AG08395 (cell line): ENCODE measurements at places on chromosomes 3 and 15.

- no peak for DNase-seq
Measured at GRCh38 chr3:133271539-133271938, 128.3 kb upstream of the BFSP2 start.

DNA sequence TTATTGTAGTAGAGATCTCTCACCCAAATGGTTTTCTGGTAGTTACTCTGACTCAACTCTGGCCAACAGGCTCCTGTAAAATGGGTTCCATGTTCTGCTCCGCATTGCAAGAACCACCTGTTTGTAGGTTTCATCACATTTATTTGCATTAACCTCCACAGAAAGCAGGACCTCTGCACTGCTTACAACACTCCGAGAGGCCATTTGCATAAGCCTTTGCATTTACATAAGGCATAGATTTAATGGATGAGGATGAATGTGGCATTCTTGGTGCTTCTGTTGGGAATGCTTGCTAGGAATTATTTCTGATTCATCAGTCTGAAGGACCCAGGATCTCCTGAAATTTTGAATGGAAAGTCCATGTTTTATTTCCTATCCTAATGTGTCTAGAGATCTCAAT lies 320.1 kb downstream of the ZNF621 start:
- DNase-seq = no peak

- no peak for DNase-seq
Measured at GRCh38 chr3:164155400-164155799, 922.9 kb downstream of the SI start.

GRCh38 chr3:152061296-152061695 lies 187.9 kb downstream of the SUCNR1 start:
- no peak for DNase-seq

- DNase-seq = no peak
Measured at GRCh38 chr3:80994085-80994665, 767.3 kb downstream of the GBE1 start.

- DNase-seq = peak; percentile 65
Measured at GRCh38 chr3:71930056-71930991, 145.4 kb upstream of the PROK2 start.

- peak; percentile 62 for DNase-seq
Measured at GRCh38 chr3:40079203-40079846, 230.2 kb upstream of the EIF1B start.

GRCh38 chr3:62057339-62058047 lies 315.9 kb downstream of the FEZF2 start:
- DNase-seq = no peak

DNA sequence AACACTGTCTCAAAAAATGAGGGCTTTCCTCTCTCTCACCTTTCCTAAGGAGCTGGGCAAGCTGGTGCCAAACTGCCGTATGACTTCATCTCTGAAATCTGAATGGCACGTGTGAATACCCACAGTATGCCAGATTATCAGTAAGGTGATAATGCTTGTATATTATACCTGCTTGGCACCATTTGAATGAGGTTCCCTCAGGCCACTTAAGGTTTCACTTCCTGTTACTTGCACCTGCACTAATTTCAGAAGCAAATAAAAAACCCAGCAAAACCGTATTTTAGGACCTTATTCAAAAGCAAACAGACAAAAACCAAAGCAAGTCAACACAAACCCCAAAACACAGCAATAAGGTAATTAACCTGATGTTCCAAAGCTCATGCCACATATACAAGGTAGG lies 19.7 kb downstream of the FOXP1 start:
- DNase-seq = no peak

DNA sequence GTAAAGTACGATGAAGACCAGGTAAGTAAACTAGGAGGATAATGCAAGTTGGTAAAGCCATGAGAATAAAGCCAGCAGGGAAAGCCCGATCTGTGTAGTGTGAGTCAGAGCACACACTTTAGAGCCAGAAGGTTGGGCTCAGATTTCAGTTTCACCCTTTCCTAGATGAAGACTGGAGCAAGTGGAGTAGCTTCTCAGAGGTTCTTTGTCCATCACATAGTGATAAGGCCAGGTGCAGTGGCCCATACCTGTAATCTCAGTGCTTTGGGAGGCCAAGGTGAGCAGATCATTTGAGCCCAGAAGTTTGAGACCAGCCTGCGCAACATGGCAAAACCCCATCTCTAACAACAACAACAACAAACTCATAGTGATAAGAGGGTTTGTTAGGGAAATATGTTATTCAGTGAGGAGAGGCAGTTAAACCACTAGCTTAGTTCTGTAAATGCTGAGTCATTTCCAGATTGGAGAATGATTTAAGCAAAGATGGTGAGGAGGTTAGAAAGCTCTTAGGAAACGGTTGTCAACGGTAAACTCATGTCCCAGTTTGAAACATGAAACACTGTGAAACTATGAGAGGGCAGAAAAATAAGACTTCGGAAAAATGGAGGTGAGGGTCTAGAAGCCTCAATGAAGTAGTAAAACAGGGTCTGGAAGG lies 39.0 kb downstream of the IL12A start:
- DNase-seq = peak; percentile 61

DNA sequence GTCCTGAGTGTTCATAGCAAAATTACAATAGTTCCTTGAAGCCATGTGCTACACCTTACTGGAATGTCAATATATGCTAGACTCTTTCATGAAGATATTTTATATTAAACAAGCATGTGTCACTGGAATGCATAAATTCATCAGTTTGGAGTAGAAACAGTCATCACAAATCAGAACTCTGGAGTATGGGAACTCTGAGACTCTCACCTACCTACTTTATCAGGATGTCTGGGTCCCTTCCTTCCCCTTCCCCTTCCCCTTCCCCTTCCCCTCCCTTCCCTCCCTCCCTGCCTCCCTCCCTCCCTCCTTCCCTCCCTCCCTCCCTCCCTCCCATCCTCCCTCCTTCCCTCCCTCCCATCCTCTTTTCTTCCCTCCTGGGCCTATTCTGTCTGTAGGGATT lies 144.7 kb upstream of the PEX5L start:
- no peak for DNase-seq

DNA sequence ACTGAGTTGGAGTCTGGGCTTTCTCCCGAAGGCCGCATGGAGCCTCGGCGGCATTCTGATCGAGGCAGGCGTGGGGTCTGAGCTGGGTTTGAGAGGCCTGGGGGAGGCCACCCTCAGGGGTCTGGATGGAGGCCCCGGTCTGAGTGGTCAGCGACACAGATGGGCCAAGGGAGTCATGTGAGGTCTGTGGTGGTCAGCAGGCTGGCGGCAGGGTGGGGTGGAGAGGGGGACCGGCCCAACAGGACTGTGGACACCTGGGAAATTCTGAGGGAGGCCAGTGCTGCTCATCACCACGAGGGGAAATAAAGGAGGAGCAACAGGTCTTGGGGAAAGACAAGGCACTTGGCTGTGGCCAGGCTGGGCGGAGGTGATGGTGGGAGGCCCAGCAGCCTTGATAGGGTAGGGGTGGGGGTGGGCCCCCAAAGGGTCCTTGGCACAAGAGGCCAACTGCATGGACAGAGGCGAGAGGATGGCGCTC lies 16.2 kb downstream of the CTSH start:
- DNase-seq = no peak

DNA sequence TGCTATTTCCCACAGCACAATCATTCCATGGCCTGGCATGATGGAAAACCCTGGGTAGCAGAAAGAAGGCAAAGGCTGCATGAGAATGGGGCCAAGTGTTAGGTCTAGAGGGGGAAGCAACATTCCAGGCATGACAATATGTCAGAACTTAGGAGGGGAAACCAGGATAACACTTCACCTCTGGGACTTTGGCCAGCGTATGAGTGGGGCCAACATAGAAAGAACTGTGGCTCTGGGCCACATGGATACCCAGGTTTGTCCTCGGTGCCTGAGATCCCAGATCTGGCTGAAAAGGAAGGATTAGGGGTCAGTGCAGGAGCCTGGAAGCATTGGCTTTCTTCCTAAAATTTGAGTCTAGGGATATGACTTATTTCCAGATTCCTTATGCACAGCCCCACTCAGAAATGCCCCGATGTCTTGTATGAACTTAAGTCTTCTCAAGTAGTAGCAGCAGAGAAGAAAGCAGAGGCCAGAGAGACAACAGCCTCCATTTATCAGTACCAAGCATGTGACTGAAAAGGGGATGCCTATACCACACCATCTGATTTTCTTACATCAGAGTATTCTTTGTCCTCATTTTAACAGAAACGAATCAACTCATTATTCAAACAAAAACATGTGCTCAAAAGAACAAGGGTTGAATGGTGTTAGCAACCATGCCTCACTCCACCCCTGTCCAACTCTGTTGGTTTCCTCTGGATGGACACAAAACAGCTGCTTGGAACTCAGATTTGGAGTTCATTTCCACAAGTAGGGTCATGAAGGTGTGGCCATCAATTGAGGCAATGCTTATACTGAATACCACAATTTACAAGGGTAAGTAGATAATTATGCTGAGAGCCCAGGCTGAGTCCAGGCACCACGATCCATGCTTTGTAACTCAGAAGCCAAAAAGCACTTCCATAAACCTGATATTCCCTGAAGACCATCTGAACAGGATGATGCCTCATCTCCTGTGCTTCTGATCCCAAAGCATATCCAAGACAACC lies 43.7 kb upstream of the NDUFB4 start:
- no peak for DNase-seq

- no peak for DNase-seq
Measured at GRCh38 chr3:174417573-174417972, 441.6 kb upstream of the NAALADL2 start.

GRCh38 chr15:43534897-43535296 lies 17.5 kb downstream of the MAP1A start:
- no peak for DNase-seq

- DNase-seq = peak; percentile 15
Measured at GRCh38 chr3:55571913-55572312, 84.8 kb upstream of the WNT5A start.

- DNase-seq = peak; percentile 9
Measured at GRCh38 chr3:139629033-139629432, 48.7 kb downstream of the NMNAT3 start.

DNA sequence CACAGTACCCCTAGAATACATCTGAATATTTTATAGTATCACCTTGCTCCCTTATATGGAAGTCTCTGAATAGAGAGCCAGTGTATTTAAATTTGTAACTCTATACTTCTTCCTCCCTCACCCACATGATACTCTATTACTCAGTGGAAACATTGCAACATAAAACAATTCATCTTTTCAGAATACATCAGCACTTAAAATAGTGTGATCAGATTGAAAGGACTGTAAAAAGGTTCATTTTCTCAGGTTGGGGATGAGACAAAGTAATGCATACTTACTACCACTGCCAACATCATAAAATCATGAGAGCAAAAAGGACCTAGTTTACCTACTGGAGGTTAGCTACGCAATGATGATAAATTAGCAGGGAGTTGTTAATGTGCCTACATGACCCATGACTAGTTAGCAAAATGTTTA lies 13.8 kb upstream of the THRB start:
- DNase-seq = no peak

DNA sequence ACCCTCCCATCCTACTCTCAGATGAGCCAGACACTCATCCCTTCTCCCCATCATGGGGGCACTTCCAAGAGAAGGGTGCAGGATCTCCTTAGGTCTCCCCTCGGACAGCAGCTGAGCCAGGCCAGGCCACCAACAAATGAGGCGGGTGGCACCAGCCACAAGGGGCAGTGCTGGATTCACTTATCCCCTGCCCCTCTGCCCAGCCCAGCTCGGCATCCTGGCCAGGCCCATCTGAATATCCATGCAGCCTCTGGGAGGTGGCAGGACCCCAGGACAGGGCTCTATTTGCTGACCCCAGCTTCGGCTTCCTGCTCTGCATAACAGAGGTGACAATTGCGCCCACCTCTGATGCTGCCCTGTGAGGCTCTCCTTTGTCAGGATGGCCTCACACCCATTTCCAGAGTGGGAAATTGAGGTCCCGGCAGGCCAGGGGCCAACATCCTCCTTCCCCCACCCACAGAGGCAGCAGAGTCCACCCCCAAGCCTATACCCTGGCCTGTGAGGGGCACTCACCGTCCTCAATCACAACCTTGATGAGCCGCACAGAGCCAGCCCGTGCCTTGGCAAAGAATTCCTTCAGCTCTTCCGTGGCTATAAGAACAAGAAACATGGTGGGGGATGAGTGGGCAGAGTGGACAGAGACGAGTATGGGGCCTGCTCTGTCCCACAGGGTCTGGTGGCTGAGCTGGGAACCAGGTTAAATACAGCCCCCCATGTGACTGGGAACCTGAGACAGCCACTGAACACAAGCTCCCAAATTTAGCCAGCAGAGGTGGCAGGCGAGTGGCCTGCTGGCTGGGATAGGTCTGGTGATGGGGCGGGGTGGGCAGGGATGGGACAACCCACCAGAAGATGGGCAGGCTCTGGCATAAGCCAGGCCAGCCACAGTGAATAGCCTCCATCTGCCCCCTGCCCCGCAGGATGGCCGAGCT lies 4.2 kb downstream of the TWF2 start:
- DNase-seq = no peak

DNA sequence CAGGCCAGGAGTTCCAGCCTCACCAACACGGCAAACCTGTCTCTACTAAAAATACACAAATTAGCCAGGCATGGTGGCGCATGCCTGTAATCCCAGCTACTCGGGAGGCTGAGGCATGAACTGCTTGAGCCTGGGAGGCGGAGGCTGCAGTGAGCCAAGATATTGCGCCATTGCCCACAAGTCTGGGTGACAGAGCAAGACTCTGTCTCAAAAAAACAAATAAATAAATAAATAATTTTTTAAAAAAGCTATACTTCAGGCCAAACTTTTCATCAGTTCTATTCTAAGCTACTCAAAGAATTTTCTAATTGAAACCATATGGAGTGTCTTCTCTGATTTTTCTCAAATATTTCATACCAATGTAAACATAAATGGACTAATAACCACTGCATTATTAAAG lies 43.5 kb downstream of the PHC3 start:
- peak; percentile 17 for DNase-seq

- DNase-seq = peak; percentile 16
Measured at GRCh38 chr15:79035111-79035601, 55.4 kb downstream of the RASGRF1 start.

DNA sequence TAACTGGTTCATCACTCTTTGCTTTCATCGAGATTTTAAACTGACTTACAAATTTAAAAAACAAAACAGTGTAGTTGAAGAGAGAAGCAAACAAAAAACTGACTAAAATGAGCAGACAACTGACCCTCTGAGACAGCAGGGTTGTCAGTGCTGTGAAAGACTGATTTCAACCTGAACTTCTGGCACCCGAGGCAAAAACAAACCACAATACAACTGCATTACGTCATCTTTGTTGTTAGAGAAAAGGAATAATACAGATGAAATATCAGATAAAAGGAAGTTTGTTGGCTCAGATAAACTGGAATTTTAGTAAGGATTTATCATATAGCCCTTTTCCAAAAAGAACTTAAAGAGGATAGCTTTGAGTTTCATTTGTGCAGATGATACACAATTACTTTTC lies 51.1 kb downstream of the PARP15 start:
- DNase-seq = peak; percentile 5

DNA sequence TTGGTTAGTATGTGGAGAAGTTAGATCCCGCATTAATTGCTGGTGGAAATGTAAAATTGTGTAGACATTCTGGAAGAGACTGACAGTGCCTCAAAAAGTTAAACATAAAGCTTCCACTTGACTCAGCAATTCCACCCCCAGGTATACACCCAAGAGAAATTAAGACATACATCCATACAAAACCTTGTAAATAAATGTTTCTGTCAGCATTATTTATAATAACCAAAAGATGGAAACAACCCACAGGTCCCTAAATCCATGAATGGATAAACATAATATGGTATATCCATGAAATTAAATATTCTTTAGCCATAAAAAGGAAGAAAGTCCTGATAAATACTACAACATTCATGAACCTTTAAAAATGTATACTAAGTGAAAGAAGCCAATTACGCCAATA lies 817.4 kb downstream of the NTRK3 start:
- DNase-seq = no peak
